DND-41 (cell line): ENCODE measurements at places on chromosomes 2 and 18.
A peak's percentile ranks its signal among the peaks of the same experiment; 100 is the strongest.

- no peak for DNase-seq
Observed at GRCh38 chr2:96897491-96898134, 27.7 kb upstream of the SEMA4C start.

DNA sequence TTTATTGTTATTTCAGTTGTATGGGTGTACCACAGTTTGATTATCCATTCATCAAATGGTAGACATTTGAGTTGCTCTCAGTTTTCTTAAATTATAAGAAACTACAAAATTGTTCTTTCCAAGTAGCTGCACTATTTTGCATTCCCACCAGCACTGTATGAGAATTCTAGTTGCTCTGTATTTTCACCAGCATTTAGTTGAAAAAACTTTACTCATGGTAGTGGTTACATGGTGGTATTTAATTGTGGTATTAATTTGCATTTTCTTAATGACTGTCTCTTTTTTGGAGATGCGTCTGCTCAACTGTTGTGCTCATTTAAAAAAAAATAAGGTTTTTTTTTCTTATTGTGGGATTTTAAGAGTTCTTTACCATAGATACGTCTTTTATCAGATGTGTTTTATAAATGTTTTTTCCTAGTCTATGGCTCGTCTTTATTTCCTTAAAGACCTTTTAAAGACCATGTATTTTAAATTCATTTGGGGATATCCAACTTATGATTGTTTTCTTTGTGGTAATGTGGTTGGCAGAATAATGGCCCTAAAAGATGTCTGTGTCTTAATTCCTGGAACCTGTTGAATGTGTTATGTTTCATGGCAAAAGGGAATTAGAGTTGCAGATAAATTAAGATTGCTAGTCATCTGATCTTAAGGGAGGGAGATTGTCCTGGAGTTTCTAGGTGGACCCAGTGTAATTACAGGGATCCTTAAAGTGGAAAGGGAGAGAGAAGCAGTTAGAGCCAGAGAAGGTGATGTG, 37.4 kb downstream of the UBE2F start:
- no peak for DNase-seq

DNA sequence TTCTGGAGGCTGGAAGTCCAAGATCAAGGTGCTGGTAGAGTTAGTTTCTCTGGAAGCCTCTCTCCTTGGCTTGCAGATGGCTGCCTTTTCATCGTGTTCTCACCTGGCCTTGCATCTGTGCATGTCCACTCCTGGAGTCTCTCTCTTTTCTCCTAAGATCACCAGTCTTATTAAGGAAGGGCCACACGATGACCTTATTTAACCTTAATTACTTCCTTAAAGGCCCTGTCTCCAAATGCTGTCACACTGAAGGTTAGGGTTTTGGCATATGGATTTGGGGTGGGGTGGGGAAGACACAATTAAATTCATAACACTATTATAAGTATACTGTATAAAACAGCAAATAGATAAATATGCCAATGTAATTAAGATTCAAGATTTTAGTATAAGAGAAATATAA, 402.4 kb upstream of the HS6ST1 start:
- no peak for DNase-seq

- DNase-seq = no peak
Observed at GRCh38 chr18:22282311-22283115, 113.1 kb downstream of the GATA6 start.

- DNase-seq = no peak
Observed at GRCh38 chr2:204360218-204361007, 184.9 kb upstream of the PARD3B start.

- DNase-seq = no peak
Observed at GRCh38 chr2:186531257-186531775, 45.3 kb downstream of the ZC3H15 start.

DNA sequence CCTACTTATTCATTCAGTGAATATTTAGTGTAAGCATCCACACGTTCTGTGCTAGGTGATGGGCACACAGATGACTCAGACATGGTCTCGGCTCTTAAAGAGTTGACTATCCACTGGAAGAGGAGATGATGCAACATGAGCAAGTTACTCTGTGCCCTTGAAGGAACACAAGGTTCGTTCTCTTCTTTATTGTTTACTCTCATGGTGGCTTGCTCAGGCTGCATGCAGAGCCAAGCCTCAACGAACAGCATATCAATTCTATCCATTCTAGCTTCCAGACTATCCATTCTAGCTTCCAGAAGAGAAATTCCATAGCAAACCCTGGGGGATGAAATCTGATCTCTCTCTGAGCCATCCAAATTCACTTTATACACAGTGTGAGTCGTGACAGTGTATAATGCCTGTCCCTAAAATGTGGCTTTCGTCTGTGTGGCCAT, 68.1 kb upstream of the CTAGE1 start:
- no peak for DNase-seq

- no peak for DNase-seq
Observed at GRCh38 chr2:72757177-72757775, 68.6 kb downstream of the EXOC6B start.

DNA sequence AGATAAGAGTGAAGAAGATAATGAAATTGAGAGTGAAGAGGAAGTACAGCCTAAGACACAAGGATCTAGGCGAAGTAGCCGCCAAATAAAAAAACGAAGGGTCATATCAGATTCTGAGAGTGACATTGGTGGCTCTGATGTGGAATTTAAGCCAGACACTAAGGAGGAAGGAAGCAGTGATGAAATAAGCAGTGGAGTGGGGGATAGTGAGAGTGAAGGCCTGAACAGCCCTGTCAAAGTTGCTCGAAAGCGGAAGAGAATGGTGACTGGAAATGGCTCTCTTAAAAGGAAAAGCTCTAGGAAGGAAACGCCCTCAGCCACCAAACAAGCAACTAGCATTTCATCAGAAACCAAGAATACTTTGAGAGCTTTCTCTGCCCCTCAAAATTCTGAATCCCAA, 15.7 kb downstream of the MSH6 start:
- no peak for DNase-seq

- no peak for DNase-seq
Observed at GRCh38 chr2:83953697-83954096, 505.4 kb downstream of the SUCLG1 start.

- no peak for DNase-seq
Observed at GRCh38 chr2:239000089-239000488, 152.2 kb downstream of the TWIST2 start.

DNA sequence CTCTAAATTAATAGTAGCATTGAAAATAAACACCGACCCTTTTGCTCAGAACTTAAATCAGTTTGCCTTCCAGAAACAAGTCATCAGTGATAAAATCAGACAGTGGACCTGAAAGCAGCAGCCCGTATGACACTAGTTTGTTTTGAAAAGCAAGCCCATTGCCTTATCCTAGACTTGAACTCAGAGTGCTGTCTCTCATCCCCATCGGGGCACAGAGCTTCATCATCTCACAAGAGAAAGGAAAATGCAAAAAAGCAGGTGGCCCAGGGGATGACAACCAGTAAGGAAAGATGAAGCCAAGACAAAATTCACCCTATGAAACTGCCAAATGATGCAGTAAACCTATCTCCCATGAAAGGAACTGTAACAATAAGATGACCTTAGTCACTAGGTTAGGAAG, 71.2 kb downstream of the CERKL start:
- DNase-seq = no peak

GRCh38 chr2:218892693-218893348, 12.2 kb downstream of the WNT10A start:
- DNase-seq = peak; percentile 85

DNA sequence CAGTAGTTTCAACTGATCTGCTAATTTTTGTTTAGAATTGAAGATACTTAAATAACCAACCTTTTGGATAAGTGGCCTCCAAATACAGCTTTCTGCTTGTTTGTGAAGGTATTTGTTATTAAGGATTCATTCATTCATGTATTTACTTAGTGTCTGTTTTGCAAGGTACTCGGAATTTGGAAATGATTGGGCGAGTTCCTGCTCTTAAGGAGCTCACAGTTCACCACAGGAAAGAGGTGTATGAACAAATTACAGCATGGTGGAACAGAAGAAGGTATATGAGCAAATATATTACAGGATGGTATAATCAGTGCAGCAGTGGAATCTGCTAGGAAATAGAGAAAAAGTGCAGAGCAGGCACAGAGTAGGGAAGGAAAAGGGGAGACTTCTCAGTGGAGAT, 4.5 kb downstream of the ACSL3 start:
- DNase-seq = no peak

DNA sequence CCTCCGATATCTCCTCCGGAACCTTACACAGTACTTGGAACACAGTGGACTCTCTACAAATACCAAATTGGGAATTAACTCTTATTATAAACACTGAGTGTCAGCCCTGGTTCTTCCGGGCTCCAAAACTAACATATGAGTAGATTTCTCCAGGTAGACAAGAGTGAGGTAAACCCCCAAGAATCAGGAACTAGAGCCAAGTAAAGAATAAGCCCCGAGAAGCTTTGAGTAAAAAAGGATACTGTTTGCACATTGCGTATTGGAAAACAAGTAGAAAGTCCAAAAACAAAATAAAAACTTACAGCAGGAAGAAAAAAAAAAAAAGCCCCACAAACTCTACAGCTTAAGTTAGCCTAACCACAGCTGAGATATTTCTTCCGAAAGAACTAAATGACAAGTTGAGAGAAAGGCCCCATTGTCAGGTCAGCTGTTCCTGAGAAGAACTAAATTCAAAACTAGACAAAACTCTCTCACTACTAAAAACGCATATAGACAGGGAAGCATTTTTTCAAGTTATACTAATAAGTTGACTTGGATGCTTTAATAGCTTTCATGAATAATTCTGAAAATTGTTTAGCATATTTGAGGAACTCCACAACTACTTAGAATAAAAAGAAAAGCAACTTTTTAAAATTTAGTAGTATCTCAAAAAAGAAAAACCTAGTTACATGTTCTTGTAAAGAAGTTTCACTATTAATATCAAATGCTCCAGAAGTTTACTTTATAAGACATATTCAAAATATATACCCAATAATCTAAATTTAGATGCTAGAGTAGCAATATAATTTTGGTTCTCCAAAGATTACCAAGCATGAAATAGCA, 4.3 kb upstream of the HAAO start:
- DNase-seq = no peak

DNA sequence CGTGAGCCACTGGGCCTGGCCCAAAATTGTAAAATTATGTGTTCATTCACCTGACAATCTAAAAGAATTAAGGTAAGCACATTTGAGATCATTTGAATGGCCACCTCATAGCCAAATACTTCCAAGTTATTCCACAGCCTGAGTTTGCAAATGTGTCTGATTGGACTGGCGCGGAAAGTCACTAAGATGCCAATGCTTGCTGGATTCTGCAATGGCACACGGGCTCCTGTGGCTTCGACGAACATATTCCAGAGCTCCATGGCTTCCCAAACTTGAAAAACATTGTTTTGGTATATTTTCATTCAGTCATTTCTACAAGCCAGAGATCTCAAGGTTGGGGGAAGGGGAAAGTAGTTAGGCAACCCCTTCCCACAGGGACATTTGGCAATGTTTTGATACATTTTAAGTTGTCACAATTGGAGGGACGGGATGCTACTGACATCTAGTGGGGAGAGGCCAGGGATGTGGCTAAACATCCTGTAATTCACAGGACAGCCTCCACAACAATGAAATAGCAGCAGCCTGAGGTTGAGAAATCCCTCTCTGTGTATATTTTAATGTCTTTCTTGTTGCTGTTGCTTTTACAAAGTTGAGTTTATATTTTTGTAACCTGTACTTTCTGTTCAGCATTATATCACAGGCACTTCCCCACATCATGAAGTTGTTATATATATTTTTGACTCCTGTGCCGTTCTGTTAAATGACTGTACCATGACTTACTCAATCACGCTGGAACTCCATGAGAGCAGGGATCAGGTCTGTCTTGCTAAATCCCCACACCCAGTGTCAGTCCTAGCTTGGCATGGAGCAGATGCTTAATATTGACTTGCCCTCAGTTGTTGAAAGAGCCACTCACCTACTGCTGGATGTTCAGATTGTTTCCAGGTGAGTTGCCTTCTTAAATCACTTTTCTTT, 56.9 kb downstream of the COL4A4 start:
- peak; percentile 57 for DNase-seq

DNA sequence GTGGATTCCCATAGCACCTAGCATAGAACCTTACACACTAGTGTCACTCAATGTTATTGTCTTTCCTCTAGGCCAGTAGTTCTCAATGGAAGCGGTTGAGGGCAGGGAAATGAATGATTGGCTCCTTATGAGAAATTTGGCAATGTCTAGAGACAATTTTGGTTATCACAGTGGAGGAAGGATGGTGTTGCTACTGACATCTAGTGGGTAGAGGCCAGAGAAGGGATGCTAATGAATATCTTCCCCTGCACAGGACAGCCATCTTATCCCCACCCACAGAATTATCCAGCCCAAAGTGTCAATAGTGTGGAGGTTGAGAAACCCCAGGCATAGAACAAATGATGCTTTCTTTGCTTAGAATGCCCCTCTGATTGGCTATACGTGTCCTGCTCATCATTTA, 15.8 kb downstream of the C18orf63 start:
- DNase-seq = no peak

GRCh38 chr2:18514526-18515461, 45.7 kb downstream of the RDH14 start:
- no peak for DNase-seq

DNA sequence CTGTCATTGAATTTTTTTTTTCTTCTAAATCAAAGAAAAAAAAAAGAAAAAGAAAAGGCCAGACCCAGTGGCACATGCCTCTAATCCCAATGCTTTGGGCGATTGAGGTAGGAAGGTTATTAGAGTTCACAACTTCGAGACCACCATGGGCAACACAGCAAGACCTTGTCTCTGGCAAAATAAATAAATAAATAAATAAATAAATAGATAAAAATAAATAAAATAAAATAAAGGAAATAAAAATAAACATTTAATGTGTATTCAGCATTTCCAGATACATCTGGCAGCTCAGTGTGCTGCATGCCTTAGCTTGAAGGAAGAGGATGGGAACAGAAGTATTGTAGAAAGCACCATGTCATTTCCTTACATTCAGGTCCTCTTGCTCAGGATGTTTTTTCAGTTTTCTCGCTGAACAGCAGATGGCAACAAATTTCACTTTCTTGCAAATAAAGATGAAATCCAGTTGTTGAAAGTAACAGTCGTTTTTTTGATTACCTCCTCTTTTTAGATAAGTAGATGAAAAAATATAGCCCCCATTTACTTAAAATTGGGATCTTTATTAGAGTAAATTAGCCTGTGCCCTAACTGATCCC, 25.7 kb upstream of the FAM178B start:
- peak; percentile 25 for DNase-seq

GRCh38 chr2:3585261-3586109, 9.4 kb upstream of the COLEC11 start:
- no peak for DNase-seq

DNA sequence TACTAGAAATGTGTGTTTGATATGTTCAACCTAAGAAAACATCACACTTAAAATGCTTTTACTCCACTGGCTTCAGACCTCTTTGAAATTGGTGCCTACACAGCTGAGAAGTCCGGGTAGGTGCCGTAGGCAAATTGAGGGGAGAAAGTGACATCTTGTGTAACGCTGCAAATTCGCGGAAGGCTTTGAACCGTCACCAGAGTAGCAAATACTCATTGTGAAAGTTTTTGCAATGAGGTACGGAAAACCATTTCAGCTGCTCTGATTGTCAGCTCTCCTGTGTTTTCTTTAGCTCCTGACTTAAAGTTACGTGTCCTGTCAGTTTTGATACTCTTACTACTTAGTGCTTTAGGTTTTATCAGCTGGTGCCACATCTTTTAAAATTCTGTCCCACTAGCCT, 224.5 kb downstream of the FAM210A start:
- DNase-seq = no peak
